Stimulated activated CD8-positive, alpha-beta memory T cell treated with anti-CD3 and anti-CD28 coated beads, Interleukin-15, amount 100 ng/mL, for 1 hour (primary cell): ENCODE measurements at places on chromosomes 6 and 20.

DNA sequence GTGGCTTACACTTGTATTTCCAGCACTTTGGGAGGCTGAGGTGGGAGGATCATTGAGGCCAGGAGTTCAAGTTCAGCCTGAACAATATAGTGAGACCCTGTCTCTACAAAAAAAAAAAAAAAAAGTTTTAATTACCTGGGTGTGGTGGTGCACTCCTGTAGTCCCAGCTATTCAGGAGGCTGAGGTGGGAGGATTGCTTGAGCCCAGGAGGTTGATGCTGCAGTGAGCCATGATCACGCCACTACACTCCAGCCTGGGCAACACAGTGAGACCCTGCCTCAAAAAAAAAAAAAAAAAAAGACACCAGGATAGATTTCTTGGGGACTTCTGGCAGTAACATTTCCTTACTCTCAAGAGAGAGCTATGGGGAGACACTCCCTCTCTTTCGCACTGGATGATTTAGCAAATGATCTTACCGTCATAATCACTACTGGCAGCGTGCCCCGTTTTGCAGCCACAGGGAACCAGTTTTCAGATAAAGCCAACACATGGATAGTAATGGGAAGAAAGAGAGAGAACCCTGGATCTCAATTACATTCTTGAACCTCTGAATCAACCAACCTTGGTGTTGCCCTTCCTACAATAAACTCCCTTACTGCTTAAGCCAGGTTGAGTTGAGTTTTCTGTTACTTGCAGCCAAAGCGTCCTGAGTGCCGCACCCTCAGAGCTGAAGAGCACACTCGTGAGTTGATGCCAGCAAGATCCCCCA, 18.1 kb upstream of the PTPN1 start:
- no peak for DNase-seq

DNA sequence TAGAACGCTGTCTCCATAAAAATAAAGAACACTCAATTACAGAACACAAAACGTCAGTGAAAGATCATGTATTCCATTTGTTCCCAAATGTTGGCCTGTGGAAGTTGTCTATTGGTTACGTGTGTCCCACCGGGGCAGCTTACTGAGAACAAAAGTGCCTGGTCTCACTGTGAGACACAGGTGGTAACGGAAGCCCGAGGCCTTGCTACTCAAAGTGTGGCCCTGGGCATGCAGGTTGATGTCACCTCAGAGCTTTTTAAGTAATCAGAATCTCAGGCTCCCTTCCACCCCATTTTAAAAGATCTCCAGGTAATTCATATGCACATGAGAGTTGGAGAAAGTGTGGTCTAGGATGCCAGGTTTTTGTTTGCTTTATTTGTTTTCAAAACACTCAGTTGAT, 422.5 kb upstream of the OPRM1 start:
- DNase-seq, result no peak

- DNase-seq, result no peak
Measured at GRCh38 chr6:108800427-108800864, 47.8 kb upstream of the ARMC2 start.

- DNase-seq, result no peak
Measured at GRCh38 chr6:84597238-84597875, 167.0 kb downstream of the TBX18 start.

DNA sequence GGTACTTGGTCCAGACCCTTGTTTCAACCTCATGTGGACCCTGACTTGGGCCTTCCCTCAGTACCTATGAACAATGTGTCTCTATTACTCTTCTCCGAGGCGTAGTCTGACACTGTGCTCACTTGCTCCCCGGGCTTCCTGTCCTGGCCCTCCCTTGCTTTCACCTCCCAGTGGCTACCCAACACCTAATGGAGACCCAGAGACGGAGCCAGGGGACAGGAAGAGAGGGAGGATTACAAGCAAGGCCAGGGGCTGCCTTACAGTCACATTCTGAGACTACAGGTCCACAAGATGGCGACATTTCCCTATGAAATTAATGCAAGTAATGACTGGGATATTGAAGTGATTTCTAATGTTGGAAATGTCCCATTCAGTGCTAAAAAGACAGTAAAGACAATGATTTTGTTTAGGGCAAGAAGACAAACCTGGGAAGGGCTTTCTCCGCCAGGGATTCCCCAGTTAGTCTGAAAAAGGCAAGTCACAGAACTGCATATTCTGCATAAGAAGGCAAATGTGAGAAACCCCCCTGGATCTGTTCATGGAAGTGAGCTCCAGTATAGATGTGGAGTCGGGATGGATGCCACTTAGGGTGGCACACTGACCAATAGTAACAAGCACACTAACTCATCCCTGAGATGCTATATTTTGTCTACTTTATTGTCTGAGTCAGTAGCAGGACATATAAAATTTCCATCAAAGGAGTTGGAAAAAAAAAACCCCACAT, 44.0 kb upstream of the ZBTB24 start:
- peak; percentile 16 for DNase-seq

DNA sequence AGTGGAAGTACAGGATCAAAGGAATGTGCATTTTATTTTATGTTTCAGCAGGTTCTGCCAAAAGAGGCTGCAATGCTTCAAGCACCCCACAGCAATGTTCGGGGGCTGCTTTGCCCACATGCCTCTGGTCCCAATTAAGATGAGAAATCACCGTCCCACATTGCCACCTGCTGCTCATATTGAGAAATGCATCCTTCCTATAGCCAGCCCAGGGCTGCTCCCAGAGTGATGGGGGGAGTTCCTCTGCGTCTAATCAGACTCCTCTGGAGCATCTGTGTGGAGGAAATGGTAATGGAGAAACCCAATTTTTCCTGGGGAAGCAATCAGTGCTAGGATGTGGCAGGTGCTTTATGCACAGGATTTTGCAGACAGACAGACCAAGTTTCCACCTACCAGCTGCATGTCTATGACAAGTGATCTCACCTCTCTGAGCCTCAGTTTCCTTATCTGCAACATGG, 33.7 kb downstream of the PTGIS start:
- peak; percentile 30 for DNase-seq

DNA sequence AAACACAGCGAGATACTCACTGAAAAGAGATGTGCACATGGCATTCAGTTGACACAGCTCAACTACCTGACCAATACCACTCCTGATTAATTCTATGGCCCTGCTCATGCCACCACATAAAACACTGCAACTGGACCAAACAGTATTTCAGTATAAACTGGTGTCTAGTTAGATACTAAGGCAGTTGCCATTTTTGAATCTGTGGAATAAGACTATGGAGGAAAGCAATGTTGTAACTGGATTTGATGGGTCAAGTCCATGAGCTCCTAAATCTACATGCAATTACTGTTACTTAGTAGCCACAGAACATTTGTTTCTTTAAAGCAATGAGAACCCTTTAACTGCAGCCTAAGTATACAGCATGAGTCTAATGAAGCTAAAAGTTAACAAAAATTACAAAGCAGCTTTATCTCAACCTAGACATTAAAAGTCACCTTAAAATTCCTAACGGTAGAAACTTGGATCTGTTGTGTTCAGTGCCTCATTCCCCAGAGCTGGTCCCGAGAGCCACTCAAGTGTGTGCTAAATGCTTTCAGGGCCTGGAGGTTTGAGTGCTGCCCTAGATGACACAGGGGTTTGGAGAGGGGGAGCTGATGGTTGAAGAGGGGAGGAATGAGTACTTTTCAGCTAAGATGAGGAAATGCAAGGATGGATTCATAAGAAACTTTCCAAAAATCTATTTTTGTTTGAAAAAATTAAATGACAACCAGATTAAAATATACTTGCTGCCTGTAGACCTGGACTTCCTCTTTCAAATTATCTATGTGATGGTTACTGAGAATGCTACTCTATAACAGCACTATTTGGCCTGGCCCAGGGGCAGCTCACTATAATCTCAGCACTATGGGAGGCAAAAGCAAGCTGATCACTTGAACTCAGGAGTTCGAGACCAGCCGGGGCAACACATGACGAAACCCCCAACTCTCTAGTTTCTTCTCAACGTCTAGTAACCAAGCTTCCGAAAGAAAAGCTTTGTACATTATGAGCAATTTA, 15.6 kb downstream of the SNX5 start:
- DNase-seq, result no peak

GRCh38 chr6:161482517-161482858, 208.6 kb upstream of the AGPAT4 start:
- DNase-seq, result no peak

- no peak for DNase-seq
Measured at GRCh38 chr6:44216677-44217331, at the start of gene MYMX. MYMX (plus strand) TSS chr6:44216926; CDS start chr6:44217472, 546 bp downstream.

DNA sequence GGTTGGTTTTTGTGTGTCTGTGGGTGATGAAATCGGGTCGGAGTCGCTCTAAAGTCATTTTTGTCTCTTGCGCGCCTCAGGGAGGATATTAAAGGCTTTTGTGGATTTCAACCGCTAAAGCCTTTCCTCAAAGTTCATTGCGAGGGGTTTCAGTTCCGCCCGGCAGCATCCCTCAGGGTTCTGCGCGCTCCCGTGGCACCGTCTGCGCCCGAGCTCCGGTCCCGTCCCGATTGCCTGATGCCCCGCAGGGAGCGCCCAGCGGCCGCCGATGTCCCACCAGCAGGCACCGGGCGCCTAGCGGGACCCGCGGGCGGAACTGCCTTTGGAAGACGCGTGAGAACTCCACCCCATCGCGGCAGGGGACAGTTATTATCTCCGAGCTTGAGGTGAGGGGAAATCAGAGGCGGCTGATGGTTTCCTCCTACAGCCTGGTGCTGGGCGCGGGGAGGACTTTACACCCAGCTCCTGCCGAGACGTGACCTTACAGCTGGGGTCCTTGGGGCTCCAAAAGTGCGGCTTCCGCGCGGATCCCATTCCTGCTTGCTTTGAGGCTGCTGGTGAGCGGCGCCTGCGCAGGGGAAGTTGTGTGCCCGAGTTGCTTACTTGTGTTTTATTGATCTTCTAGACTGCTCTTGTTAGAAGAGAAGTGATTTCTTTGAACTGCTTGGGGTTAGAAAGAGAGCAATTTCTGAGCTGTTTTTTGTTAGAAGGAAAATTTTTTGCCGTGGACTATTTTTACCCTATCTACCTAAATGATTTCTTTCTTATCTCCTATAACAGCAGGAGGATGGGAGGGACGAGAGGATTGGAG, 27.1 kb downstream of the ULBP1 start:
- no peak for DNase-seq

- no peak for DNase-seq
Measured at GRCh38 chr6:130381459-130382380, 15.9 kb downstream of the TMEM200A start.

DNA sequence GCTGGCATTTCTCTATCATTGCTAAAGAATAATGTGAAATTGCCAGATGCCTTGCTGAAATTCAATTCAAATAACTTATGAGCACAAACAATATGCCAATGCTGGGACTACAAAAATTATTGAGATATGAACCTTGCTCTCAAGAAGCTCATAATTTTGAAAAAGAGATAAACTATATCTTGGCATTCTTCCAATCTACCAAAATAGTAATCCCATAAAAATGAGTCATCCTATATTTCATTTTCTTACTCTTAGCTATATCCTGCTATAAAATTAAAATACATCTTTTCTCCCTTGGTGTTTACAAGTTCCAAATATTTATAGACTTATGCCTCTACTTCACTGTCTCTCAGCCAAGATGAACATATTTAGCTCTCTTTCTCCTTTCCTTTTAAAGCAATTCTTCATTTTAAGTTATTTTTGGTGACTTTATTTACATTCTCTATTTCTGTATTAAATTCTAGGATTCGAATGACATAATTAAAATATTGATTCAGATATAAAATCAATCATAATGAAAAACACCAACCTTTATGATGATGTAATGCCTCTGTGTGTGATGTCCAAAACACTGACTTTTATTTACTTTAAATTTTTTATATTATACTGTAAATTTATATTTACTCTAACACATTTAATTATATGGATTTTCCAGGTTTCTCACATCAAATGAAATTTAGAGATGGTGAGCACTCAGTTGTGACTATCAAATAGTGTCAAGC, 152.6 kb downstream of the CDK19 start:
- no peak for DNase-seq

DNA sequence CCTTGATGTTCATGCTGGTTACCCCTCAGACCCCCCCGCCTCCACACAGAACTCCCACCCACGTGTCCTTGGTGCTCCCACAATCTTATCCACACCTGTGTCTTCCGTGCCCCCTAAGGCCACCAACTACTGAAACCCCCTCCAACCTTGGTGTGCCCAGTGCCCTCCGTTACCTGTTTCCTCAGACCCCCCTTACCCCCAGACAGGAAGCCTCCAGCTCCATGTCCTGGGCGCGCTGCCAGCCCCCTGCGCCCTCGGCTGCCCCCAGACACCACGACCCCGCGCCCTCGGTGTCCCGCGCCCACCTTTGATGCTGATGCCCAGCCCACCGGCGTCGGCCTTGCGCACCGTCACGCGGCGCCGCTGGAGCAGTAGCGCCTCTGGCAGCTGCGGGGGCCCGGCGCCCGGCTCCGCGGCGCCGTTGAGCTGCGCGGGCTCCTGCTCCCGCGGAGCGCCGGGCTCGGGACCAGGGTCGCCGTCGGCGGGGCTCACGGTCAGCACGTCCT, 504 bp downstream of the SNTA1 start:
- no peak for DNase-seq

GRCh38 chr6:133855276-133855990, 33.5 kb upstream of the TCF21 start:
- DNase-seq, result no peak

DNA sequence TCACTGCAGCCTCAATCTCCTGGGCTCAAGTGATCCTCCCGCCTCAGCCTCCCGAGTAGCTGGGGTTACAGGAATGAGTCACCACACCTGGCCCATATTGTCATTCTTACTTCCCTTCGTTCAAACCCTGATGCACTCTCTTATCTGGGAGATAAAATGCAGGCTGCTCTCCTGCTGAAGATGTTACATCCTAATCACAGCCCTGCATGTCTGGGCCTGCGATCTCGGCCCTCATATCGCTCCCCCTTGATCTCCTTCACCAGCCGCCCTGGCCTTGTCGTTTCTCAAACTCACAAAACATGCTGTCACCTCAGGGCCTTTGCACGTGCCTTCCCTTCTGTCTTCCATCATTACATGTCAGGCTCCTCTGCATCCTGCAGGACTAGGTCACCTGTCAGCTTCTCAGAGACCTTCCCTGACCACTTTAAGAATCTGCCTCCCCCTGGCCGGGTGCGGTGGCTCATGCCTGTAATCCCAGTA, 8.8 kb upstream of the C20orf203 start:
- no peak for DNase-seq

GRCh38 chr6:170006900-170007467, 255.6 kb downstream of the ERMARD start:
- no peak for DNase-seq

GRCh38 chr6:111741177-111741952, 131.9 kb downstream of the FYN start:
- DNase-seq, result no peak

GRCh38 chr6:26415791-26416190, 13.7 kb downstream of the BTN3A1 start:
- no peak for DNase-seq

DNA sequence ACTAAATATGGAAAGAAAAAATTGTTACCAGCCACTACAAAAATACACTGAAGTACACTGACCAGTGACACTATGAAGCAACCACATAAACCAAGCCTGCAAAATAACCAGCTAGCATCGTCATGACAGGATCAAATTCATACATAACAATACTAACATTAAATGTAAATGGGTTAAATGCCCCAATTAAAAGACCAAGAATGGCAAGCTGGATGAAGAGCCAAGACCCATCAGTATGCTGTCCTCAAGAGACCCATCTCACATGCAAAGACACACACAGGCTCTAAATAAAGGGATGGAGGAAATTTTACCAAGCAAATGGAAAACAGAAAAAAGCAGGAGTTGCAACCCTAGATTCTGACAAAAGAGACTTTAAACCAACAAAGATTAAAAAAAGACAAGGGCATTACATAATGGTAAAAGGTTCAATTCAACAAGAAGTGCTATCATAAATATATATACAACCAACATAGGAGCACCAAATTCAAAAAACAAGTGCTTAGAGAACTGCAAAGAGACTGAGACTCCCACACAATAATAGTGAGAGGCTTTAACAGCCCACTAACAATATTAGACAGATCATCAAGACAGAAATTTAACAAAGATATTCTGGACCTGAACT, 104.8 kb downstream of the HACE1 start:
- no peak for DNase-seq
